Brain pericyte (primary cell): ENCODE measurements at places on chromosomes 1 and 21.

GRCh38 chr21:26140926-26141325, 29.6 kb downstream of the APP start:
- no peak for DNase-seq

DNA sequence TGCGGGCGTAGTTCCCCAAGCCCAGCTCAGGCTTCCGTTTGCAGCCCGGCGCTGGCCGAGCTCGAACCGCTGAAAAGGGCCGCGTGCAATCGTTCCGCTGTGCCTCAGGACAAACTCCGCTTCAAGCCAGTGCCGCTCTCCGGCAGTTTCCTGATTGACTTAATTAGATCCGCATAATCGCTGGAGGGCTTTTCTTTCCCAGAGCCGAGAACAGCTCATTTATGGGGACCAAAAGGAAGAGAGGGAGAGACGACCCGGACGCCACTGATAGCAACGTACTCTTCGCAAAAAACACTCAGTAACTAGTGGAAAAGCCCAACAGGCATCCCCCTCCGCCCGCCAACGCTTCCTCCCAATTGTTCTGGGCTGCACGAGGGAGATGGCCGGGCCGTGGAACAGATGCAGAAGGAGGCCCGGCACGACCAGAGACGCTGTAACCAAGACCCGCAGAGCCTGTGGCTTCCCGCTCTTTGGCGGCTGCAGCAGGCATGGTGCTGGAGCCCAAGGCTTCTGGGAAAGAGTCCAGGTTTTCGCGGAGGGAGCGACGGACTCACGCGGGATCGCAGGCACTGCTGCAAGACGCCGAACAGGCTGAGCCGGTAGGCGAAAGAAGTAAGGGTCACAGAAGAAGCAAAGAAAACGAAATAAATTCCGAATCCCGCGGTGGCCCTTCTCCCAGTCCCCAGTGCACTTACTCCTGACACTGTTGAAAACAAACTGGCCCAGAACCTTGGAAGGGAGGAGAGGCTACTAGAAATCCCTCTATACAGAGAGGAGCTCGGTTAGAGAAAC, 3.6 kb upstream of the FOXD2 start:
- DNase-seq = no peak

DNA sequence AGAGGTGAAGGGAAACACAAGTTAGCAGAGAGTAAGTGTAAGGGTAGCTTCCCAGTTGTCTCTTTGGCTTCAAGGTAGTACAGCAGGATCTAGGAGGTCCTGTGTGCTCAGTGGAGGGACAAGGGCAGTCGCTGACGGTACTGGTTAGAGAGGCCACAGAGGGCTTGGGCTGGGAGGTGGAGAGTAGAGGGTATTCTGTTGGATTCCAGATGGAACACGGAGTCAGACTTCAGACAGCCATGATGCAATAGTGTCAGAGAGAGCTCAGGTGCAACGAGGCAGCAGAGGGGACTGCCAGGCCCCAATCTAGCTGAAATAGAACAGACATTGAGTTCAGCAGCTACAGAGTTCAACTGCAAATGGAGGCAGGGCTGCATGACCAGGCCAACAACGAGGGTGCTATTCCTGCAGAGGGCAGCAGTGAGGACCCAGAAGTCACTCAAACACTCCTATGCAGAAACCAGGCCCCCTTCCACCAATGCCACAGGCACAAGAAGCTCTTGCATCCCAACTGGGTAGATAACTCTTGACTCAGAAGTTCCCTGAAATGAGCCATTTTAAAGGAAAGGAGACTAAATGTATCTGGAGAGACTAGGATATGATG, 325.0 kb upstream of the ESRRG start:
- DNase-seq = no peak

- no peak for DNase-seq
Observed at GRCh38 chr1:86787621-86788020, 83.2 kb downstream of the SH3GLB1 start.

GRCh38 chr1:233326811-233327650, 493 bp upstream of the MAP3K21 start:
- no peak for DNase-seq
